ENCODE measurements at places on chromosomes 4 and X. TPM values are rescaled to one million over a fixed set of nuclear protein-coding genes. Genes with fewer than 3 reads are reported as not detected.

The PNMA5 gene
- not detected for total RNA-seq

The TMEM128 gene
- total RNA-seq: 19.1 TPM

The SLC34A2 gene
- not detected for total RNA-seq

The CXCL6 gene
- total RNA-seq: not detected

The AR gene
- 12.3 TPM for total RNA-seq

The TNIP3 gene
- total RNA-seq: not detected

DNA sequence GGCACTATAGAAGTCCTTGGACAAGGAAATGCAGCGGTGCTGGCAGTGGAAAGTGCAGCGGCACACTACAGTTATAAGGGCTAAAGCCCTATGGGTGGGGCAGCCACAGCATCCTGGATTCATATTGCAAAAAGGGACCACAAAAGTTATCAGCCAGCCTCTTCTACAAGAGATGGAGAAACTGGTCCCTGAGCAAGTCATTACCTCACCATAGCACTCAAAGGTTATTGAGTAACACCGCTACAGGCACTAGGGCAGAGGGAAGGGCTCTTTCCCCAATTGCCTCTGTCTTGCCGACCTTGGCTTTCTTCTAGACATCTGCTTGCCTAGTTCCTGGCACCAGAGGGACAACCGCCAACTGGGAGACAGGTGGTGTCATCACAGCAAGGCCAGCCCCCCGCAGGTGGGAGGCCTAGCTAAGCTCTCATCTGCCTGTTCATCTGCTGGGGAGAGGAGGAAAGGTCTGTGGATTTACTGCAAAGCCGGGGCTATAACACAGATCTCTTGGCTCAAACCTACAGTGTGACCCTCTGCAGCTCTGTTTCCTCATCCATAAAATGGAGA lies 600.0 kb downstream of the BCOR start:
- DNase-seq: no peak

- no peak for DNase-seq
Measured at GRCh38 chrX:154484255-154485149, 1.9 kb downstream of the UBL4A start.

- no peak for DNase-seq
Measured at GRCh38 chr4:99447079-99447478, 11.9 kb upstream of the ADH7 start.

- no peak for DNase-seq
Measured at GRCh38 chrX:22351966-22352365, 79.3 kb downstream of the CBLL2 start.

DNA sequence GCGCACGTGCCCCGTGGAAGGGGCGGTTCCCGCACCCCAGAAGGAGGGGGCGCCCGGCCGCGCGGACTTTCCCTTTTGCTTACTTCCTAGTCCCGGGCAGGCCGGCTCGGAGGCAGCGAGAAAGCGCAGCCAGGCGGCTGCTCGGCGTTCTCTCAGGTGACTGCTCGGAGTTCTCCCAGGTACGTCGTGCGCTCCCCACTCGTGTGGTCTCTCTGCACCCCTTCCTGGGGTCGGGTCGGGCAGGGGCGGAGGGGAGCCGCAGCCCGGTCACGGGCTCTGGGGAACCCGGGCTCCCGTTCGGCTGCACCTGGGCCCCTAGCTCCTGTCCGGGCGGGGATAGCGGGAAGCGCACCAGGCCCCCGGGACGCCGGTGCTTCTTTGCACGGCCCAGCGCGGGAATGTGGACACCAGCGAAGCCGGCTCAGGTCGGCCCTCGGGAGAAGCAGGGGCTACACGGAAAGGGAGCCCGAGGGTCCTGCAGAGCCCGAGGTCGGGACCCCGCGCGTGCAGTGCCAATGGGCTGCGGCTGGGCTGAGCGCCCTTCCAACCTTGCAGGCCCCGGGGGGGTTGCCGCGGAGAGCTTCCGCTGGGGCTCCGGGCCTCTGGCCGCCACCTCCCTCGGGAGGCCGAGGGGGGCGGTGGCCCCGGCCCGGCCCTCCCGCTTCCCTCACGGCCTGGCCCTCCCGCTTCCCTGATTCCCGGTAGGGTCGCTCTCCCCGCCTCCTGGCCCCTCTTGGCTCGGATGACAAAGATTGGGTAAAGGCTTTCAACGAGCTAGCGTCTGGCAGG lies at the start of gene TLR2:
TLR2 (plus strand) TSS at position 99 of the 789 bp plus-strand sequence. CDS start 18,628 bp downstream, outside the sequence.
- peak; percentile 96 for DNase-seq

- DNase-seq: no peak
Measured at GRCh38 chr4:40826821-40827220, 77.1 kb downstream of the NSUN7 start.

DNA sequence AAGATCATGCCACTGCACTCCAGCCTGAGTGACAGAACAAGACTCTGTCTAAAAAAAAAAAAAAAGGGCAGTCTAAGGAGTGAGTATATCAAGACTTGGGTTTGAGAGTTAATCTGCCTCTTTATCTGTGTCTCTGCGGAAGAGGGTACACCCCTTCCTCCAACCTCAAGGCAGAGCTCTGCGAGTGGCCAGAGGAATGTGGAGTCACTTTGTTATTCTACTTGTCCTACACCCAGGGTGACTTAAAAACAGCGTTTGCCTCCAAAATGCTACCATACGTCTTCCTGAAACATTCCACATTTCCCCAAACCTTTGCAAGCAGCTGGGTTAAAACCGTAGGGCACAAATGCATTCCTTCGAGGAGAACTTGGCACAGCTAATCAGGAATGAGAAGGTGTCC lies 199.9 kb downstream of the SHOX start:
- DNase-seq: no peak

- no peak for DNase-seq
Measured at GRCh38 chr4:6847178-6847577, 62.4 kb upstream of the TBC1D14 start.

- no peak for DNase-seq
Measured at GRCh38 chr4:130368668-130369067, 1272.7 kb downstream of the C4orf33 start.

DNA sequence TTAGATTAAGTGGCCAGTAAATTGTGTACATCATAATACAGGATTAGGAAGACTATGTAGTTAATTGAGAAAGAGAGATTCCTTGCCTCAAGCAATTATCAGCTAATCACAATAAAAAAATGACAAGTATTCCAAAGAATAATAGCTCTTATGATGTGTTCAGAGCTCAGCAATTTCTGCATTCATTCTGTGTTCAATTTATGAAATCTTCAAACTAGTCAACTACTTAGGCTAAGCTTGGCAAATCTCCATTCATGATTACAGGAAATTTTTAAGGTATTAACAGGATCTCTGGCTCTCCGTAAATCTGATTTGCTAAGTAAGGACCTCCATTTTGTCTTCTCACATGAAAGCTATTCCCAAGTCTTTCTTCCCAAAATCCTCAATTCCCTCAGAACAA lies 256.9 kb upstream of the TEX13A start:
- DNase-seq: no peak

- DNase-seq: no peak
Measured at GRCh38 chr4:122552898-122553297, 68.0 kb downstream of the IL21 start.

DNA sequence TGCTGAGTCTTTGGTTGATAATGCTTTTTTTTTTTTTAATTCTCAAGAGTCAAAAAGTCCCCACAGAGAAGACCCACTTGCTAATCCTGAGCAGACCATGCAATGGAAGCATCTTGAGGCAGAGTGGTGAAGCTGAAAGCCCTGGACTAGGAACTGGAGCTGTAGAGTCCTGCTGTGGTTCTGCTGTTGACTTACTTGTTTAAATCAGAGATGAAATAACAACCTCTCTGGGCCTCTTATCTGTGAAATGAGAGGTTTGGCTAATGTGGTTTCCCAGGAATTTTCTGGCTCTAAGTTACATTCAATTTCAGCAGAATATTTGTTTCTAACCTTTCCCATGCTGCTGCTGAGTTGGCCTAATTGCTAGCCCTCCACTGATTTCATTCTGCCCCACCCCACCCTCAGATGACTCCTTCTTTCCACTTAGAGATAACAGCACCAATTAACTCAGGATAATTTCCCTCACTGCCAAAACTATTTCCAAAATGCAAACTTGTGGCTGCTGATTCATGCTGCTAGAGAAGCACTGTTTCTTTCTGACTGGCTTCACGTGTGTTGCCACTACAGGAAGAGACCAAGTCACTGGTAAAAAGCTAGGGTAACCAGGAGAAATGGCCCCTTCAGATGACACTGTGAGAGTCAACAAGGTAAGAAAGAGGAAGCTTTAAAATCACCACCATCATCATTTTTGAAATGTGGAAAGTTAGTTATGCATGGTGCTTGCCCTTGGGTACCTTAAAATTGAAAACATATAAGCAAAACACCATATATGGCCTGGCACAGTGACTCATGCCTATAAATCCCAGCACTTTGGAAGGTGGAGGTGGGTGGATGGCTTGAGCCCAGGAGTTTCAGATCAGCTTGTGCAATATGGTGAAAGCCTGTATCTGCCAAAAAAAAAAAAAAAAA lies 326.4 kb downstream of the DCHS2 start:
- DNase-seq: no peak

DNA sequence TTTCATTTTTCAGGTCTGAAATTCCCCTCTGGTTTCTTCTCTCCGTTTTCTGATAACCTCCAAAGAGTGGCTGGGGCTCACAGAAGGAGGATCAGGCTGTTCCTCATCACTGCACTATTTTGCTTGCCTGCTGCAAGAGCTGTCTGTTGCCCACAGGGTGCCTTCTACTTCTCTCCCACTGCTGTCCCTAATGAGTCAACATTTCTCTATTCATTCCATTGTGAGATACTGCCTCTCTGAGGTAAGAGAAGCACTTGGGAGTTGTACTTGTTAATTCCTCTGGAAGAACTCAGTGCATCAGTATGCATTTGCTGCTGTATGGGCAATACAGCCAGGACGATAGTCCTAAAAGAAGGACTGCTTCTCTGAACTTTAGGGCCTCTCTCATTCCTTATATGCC lies 34.8 kb downstream of the CT47B1 start:
- DNase-seq: no peak
